ENCODE measurements at places on chromosomes 1 and 21.

DNA sequence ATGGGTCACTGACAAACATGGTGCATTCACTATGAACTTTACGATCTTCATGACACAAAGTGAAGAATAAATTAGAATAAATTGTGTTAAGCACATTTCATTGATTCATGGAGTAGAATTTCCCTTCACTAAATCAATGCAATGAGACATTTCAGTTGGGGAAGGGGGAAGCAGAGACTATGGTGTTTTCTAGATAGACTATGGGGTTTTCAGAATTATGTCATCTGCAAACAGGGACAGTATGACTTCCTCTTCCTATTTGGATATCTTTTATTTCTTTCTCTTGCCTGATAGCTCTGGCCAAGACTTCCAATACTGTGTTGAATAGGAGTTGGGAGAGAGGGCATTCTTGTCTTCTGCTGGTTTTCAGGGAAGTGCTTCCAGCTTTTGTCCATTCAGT, 80.0 kb upstream of the C1orf105 start:
- no peak for DNase-seq

GRCh38 chr21:32114419-32115035, 164.3 kb downstream of the MIS18A start:
- DNase-seq, result no peak

GRCh38 chr1:244801246-244801645, 34.2 kb upstream of the COX20 start:
- DNase-seq, result no peak

DNA sequence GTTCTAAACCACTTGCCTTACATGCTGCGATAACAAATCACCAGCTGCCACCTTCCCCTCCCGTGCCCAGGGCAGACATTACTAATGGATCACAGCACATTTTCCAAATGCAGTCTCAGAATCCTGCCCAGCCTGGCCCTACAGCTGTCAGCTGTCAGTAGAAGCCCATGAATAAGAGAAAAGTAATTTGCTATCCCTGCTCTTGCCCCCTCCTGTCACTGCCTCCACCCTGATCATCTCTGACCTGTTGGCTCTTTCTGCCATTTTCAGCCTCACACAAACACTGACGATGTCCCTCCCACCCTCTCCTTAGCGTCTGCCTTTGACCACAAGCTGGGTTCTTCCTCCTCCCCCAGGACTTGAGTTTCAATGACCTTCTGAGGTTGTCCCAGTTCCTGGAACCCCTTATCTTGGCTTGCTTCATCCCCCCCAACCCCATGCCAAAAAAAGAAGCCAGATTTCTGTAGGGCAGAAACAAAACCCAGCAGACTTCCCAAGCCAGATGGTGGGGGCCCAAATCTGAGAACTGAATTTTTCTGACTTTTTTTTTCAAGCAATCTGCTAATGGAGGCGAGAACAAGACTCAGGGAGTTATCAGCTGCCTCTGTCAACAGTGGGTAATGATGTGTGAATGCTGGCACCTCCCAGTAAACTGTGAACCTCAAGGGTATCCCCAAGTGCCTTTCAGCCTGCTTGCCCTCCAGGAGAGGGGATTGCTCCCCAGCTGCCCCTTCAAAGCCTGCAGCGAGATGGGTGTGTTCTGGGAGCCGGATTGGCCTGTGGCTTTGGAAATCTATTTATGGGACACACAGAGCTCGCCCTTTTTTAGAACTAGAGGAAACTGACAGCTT, 216.5 kb upstream of the VAMP3 start:
- no peak for DNase-seq

DNA sequence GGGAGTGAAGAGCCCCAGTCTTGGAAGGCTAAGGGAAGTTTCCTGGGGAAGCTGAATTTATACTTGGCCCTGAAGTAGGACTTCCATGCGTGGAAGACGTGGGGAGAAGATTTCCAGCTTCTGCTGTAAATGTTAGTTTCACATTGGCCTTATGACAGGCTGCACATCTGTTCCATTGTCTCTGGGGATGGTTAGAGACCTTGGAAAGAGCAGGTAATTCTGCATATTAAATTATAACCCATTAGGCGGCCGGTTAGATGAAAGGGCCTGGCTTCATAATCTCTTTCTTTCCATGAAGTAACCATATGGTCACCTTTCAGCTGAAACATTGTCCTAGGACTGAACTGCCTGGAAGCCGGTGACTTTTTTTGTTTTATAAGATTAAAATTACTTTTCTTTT, 37.5 kb downstream of the DPT start:
- DNase-seq, result no peak

Data from esophagus squamous epithelium (tissue), 5 donors.